ENCODE measurements at places on chromosomes 2 and 18.

DNA sequence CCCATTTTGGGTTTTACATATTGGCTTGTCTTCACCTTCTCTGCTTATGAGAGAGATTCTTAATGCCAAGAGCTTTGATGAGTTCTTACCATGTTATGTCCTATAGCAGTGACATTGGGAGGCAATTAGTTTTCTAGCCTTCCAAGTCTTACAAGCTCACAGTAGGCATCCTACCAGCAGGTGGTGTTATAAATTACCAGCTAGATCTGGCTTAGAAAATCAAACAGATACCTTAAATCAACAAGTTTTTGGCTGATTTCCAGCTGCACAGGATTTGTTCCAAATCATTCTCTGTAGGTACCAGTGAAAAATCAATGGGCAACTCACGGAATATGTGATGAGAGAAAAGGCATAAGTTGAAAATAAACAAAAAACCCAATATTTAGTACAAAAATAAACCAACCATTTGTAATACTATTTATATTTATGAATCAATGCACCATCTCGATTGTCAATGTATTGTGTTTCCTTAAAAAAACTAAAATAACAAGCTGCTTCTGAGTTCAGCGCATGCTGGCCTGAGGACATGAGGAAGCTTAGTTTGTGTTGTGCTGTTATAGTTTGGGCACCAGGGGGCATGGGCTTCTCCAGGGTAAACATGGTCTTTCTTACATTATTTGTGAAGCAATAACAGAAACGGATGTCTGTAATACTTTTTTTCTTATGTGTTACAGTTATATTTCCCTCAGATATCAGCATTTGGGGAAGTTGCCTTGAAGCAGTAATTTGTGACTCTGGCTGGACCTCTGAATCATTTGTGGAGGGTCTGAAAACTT lies 34.1 kb upstream of the NXPH2 start:
- no peak for DNase-seq

DNA sequence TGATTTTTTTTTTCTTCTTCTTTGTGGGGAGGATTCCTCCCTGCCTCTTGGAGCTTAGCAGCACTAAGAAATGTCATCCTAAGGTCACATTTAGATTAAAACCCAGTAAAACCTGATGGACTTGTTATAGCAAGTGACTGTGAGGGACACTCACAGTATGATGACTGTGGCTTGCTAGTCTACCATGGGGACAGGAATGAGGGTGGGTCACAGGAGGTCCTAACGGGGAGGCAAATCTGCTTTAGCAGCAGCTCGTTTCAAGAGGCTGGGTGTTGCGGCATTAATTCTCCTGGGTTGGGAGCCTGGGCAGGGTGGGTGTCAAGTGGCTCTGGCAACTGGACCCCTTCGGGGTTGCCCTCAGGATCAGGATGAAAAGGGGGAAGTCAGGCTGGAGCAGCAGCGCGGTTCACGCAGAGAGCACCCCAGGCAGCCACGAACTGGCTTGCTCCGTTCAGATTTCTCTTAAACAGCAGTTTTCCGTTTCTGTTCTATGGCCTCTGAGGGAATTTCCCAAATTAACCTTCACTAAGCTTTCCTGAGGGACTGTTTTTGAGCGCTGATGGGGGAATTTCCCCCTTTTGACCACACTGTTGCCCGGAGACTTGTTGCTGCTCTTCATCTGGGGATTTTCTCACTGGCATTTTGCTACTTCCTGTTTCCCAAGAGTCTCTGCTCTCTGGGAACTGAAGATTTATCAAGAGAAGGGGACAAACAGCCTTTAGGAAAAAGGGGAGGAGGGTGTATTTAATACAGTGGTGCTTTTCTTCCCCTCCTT lies 59.8 kb upstream of the PELI1 start:
- no peak for DNase-seq

- DNase-seq: no peak
Measured at GRCh38 chr2:231622963-231623362, 30.3 kb downstream of the TEX44 start.

DNA sequence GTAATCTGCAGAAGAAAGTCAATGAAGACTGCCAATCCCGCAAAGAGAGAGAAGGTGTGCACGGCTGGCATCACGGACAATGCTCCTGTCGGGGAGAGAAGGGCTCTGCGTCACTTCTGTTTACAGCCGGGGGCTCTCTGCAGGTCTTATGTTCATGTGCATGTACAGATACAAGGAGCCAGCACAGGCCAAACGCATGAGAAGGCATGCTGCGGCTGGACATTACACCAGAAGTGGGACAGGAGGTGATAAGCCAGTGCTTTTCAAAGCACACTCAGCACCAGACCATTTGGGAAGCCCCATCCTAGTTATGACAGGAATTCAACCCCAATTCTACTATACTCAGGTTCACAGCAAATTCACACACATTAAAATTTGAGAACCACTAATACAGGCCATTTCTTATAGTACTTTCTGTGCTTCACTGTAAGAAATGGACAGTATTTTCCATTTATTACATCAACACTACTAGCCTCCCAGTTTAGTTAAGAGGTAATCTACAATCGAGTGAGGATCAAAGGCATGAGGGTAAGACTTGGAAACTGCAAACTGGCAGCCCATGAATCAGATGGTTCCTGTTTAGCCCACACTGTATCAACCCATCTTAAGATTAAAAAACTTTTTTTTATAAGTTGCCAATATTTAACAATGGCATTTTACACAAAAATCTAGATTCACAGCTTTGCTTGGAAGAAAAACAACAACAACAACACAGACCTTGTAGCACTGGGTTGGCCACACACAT lies 38.2 kb downstream of the RMC1 start:
- DNase-seq: no peak

- no peak for DNase-seq
Measured at GRCh38 chr2:187051350-187051749, 202.4 kb upstream of the ZSWIM2 start.

- no peak for DNase-seq
Measured at GRCh38 chr2:134669731-134670669, 48.8 kb downstream of the TMEM163 start.

- peak; percentile 60 for DNase-seq
Measured at GRCh38 chr2:47272031-47272864, 117.1 kb upstream of the STPG4 start.

DNA sequence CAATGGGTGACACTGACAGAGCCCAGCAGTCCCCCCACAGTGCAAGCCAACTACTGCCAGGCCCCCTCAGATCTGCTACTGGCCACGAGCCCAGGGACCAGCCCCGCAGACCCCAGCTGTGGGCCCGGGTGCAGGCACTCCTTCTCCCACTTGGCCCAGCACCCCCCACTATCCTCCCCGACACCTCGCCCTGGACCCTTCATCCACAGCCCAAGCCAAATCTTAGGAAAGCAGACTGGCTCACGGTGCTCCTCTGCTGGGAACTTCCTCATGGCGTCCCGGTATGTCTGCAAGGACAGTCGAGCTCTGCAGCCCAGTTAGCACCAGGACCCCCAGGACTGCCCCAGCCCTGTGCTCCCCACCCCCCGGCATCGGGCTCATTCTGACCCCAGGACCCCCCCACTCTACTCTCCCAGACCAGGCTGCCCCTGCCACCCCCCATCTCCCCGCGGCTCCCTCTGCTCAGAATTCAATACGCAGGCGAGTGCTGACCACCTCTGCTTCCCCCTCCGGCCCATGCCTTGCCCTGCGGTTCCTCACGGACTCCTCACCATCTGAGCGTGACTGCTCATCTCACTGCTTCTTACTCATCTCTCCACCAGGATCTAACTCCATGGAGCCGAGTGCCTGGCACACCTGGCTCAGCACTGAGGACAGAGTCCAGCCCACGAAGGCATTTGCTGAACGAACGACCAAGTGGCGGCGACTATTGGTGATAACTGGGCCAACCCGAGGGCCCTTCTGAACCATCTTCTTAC lies 85.7 kb downstream of the PXDN start:
- no peak for DNase-seq

DNA sequence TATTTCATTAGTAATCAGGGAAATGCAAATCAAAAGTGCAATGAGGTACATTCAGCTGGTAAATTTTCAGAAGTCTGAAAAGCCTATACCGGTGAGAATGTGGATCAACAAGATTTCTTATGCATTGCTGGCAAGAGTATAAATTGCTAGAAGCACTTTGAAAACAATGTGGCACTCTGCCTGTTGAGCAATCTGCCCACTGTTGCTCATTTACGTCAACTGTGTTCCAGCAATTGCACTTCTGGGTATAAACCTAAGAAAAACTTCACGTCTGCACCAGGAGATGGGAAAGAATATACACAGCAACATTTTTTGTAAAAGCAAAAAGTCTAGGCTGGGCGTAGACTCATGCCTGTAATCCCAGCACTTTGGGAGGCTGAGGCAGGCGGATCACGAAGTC lies 40.8 kb downstream of the MTERF4 start:
- no peak for DNase-seq

DNA sequence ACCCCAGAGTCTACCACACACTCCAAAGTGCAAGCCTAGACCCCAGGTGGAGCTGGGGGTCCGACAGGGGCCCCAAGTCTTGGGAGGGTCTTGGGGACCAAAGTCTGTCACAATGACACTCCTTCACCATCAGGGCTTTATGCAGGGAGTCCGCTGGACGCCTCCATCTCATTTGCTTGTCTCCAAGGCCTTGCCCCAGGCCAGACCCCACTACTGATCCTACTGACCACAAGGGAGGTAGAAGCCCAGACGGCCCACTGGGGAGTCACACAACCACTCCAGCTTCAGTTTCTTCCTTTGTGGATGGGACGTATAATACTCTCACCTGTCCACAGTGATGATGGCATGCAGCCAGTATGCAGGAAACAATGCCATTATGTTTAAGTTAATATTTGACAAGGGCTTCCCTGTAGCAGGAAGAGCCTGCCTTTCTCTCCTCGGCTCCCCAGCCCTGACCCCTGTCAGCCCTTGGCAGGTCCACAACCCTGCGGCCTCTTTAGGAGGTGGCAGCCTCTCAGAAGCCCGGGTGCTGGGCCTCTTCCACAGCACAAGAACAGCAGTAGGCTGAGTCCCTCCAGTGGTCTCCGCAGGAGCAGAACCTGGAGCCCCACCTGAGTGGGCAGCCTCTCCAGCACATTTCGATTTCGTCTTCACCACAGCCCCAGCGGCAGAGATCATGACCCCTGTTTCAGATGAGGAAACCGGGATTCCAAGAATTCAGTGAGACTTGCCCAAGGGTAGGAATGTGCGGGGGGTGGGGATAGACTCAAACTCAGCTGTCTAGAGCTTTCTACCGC lies 6.5 kb downstream of the BIN1 start:
- no peak for DNase-seq

- DNase-seq: no peak
Measured at GRCh38 chr2:239747274-239747673, 277.9 kb downstream of the NDUFA10 start.

GRCh38 chr18:36314754-36315153 lies 17.2 kb downstream of the FHOD3 start:
- no peak for DNase-seq

- DNase-seq: no peak
Measured at GRCh38 chr2:81445176-81445575, 1140.6 kb upstream of the LRRTM1 start.

DNA sequence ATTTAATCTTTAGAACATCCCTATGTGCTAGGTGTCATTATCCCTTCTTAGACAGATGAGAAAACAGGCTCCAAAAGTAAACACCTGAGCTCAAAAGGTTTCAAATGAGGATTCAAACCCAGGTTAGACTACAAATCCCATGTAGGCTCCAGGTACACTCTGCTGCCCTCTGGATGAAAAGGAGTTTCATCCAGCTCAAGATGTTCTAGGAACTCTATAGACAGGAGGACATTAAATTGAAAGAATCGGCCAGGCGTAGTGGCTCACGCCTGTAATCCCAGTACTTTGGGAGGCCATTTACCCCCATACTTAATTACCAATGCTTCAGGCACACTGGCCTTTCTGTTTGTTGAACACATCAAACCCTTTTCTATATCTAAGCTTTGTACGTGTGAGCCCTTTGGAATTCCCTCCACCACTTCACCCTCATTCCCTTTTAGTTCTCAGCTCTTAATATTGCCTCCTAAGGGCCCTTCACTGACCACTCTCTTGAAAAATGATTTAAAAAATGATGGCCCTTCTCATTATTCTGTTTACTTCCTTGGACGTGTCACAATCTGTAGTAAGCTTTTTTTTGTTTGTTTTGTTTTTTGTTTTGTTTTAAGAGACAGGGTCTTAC lies 10.7 kb downstream of the SLC25A12 start:
- no peak for DNase-seq

GRCh38 chr2:190578158-190579057 lies 43.9 kb upstream of the NEMP2 start:
- DNase-seq: peak; percentile 43

- no peak for DNase-seq
Measured at GRCh38 chr2:65227020-65227455, 593 bp upstream of the ACTR2 start.

- DNase-seq: peak; percentile 38
Measured at GRCh38 chr2:7203056-7203467, 285.9 kb downstream of the RNF144A start.

GRCh38 chr2:223232896-223233295 lies 180.9 kb downstream of the KCNE4 start:
- DNase-seq: no peak
